Anterior cingulate cortex (tissue), 58 donors: ENCODE measurements at places on chromosomes 3 and 15.
A peak's percentile ranks its signal among the peaks of the same experiment; 100 is the strongest.

DNA sequence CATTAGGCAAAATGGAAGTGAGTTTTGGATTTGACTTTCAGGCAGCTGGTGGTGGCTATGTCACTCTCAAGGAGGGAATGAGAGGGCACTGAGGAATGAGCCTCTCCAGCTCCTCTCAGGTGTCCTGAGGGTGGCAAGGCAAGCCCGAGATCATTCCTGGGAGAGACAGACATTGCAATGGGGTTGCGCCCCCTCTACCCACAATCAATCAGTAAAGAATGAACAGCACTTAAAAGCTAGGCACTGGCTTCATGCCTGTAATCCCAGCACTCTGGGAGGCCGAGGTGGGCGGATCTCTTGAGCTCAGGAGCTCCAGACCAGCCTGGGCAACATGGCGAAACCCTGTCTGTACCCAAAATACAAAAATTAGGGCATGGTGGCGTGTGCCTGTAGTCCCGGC is 14.1 kb upstream of the SHF start:
- no peak for DNase-seq

DNA sequence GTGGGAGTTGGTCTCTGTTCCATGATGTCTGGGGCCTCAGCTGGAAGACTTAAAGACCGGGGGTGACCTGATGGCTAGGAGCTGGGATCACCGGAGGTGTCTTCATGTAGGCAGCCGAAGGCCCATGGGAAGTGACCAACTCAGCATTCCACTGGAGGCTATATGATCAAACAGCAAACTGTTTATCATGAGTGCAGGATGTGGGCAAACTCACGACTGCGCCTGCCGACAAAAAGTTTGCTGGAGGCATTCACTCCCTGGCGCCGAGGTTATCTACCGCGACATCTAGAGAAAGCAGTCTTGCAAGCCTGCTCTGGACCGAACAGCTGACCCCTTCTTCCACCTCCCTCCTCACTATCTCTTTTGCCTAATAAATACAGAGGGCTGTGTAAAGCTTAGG is 62.7 kb upstream of the NR2C2 start:
- no peak for DNase-seq

- no peak for DNase-seq
These were observed 53.6 kb downstream of the LMCD1 start for GRCh38 chr3:8555113-8555661.

DNA sequence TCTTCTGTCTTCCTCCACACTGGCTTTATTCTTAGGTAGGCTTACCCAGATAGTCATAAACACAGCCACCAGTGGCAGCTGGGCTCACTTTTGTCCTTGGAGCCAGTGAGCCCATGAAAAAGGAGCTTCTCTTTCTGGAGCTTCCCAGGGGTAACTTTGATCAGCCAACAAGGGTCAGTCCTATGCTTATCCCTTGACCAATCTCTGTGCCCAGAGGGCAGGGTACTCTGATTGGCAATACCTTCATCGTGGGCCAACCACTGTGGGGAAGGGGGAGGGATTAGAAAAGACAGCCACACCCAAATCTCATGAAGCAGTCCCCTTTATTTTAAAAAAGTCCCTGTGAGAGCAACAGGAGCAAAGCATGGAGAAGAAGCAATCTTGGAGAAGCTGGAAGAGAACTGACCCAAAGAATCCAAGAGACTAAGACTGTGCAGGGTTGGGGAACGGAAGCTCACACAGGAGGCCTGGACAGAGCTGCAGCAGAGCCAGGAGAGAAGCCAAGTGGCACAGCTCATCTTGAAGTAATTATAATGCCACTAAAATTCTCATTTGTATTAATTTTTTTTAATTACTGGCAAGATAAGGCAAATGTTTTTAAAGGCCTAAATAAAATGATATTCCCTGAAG is 70.4 kb downstream of the SSUH2 start:
- DNase-seq, result no peak

DNA sequence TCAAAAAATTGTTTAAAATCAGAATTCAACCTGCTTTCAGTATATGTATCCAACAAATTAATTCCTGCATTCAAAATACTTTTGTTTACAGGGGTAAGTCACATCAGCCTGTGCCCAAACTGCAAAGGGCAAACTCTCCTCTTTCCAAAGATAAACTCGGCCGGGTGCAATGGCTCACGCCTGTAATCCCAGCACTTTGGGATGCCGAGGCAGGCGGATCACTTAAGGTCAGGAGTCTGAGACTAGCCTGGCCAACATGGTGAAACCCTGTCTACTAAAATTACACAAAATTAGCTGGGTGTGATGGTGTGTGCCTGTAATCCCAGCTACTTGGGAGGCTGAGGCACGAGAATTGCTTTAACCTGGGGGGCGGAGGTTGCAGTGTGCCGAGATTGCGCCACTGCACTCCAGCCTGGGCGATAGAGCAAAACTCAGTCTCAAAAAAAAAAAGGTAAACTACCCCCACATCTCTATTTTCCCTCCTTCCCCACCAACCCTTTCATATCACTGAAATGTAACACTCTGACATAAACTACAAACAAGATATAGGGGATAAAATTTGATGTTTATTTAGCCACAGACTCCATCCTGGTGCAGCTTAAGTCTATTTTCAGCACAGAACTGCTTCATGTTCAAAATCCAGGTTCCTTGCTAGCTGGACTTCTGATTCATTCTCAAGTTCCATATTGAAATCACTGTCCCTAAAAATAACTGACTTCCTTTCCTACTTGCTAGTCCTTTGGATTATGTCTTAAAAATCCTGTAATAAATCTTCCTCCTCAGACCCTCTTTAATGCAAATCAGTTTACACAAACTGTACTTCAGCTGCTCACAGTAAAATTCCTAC is 15.4 kb downstream of the UBP1 start:
- DNase-seq, result no peak

GRCh38 chr3:46349484-46350261 is 4.2 kb upstream of the CCR2 start:
- DNase-seq, result no peak

- DNase-seq, result no peak
These were observed 559.0 kb upstream of the GOLIM4 start for GRCh38 chr3:168654700-168655099.

GRCh38 chr3:126358816-126359181 is 1.6 kb upstream of the KLF15 start:
- no peak for DNase-seq

- peak; percentile 13 for DNase-seq
These were observed 13.8 kb downstream of the BDH1 start for GRCh38 chr3:197541756-197542539.

GRCh38 chr15:58453931-58454793 is 22.4 kb downstream of the LIPC start:
- DNase-seq, result no peak

- peak; percentile 43 for DNase-seq
These were observed 44.6 kb downstream of the TLE3 start for GRCh38 chr15:70053001-70053715.

GRCh38 chr3:66140743-66141372 is 79.9 kb upstream of the SLC25A26 start:
- no peak for DNase-seq

GRCh38 chr15:58441376-58442070 is 9.7 kb downstream of the LIPC start:
- DNase-seq, result no peak

DNA sequence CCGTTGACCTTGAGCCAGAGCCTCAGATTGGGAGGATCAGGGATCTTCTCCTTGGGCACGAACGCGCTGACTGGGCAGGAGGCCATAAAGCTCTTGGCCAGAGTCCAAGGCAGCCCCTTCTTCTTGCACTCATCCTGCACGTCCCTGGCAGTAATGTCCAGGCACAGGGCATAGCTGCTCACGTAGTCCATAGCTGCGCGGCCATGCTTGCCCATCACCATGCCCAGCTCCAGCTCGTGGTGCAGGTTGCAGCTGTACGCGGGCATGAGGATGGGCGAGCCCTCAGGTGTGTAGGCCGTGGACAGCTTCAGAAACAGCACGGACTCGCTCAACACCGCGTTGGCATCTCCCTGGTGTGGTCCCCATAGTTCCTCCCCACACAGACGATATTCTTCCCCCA is 17.9 kb upstream of the RPLP1 start:
- DNase-seq, result no peak

DNA sequence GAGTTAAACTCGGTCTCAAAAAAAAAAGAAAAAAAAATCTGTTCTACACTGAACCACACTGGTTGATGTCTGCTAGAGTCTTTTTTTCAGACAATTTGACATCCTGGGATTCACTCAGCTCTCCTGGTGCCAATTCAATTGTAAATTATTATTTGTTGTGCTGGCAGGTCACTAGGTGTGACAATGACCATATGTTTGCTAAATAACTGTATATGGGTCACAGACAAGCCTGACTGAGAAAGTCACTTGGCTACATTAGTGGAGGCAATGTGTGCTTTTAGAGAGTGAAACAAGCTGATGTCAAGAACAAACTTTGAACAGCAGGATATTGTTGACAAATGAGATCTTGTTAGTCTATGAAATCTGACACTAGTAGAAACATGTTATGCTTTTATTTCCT is 1379.1 kb downstream of the ZPLD1 start:
- DNase-seq, result no peak

DNA sequence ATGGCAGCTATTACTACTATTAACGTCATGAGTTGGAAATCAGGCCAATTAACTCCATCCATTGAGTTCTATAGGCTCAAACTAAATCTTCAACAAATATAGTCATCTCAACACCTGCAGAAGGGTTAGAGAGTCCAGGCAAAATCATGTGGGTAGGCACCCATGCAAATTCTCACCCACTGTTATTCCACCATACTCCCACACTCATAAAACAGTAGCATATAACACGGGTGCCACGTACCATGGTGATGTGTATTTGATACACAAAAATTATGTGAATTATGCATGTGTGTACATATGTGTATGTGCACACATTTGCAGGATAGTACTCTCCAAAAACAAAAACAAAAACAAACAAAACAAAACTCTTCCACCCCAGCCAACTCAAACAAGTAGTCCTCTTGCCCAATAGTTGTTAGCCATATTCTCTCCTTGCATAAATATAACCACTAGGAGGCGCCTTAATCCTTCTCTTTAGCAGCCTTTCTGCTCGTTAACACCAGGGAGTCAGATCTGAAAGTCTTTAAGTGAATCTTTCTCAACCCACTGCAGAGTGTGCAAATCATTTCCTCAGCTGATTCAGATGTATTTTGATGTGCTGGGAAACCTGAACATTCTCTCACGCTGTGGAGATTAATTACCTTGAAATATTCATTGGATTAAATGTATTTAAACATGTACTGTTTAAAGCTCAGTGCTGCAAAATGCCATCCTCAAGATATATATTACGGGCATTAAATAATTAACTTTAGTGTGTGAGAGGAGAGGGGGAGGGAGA is 38.0 kb upstream of the COPB2 start:
- DNase-seq, result no peak

DNA sequence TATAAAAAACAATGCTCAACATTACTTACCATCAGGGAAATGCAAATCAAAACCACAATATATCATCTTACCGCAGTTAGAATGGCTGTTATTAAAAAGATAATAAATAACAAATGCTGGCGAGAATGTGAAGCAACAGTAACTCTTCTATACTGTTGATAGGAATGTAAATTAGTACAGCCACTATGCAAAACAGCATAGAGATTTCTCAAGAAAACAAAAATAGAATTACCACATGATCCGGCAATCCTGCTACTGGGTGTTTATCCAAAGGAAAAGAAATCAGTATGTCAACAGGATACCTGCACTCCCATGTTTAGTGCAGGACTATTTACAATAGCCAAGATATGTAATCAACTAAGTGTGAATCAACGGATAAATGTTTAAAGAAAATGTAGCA is 48.1 kb downstream of the ADAM10 start:
- no peak for DNase-seq

- DNase-seq, result no peak
These were observed 70.1 kb downstream of the CCK start for GRCh38 chr3:42195879-42196330.

GRCh38 chr15:69625328-69625727 is 172.7 kb downstream of the RPLP1 start:
- no peak for DNase-seq

DNA sequence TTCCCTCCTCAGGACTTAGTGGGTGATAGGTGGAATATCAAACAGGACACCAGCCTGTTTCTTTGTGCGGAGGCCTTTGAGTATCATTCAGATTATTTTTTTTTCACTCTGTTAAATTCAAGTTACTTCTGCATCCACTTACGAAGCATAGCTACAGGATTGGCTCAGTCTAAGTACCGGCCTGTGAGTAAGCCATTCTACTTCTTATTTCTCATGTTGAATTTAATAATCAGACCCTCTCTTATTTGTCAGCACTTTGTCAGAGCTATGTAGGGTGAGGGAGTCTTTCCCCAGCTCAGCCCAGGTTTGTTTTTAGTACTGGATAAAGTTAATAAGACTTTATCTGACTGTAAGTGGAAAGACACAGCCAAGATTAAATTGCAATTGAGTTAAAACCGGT is 54.7 kb downstream of the ITPR1 start:
- DNase-seq, result no peak

DNA sequence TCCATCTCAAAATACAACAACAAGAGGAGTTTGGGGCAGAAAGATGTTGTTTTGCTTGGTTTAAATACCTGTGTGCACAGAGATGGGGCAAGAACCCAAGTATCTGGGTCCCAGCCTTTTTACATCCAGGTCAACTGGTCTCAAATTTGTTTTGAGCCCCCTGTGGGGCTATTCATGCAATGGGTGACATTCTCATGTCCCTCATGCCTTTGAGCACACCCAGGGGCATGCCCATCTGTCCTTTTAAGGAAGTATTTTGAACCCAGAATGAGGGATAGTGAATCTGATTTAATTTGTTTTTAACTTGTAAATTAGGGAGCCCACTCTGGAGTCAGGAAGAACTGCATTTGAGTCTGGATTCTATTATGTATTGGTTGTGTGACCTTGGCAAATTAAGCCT is 14.8 kb downstream of the ABCF3 start:
- no peak for DNase-seq

GRCh38 chr15:67224889-67225288 is 29.6 kb downstream of the AAGAB start:
- no peak for DNase-seq

- no peak for DNase-seq
These were observed 266.1 kb downstream of the ARRDC4 start for GRCh38 chr15:98226578-98226977.

DNA sequence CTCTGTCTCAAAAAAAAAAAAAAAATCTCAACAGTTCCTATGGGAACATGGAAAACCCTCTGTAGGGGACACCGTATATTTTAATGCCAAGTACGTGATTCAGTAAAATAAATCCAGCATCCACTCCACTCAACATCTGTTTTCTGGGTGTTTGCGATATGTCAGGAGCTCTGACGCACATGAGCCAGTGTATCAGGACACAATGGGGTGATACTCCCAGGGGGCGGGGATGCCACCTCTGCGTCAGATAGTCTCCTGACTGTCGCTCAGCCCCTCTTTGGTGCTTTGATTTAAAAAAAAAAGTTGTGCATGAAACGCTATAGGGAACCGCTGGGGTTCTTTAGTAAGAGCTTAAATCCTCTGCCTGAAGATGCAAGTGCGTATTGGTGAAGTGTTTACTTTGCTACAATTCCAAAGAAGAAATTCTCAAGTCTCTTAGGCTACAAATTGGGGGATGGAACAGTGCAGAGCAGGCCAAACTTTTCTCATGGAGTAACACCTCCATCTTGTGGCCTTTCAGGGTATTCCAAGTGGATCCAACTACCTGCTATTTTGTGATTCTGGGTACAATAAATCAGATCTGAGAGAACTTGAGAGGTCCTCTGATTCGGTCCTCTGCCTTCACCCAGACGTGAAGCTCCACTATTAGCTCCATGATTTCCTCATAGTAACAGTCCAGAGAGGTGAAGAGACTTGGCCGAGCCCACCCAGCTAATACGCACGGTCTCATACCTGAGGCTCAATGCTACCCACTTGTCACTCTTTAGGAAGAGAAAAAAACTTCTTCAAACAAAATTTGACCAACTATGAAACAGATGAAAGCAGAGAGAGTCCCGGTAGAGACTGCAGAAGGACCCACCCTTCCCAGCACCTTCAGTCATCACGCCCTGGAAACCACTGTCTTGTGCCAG is 9.3 kb upstream of the NR2E3 start:
- no peak for DNase-seq
